ENCODE measurements at places on chromosomes 11 and 22.

GRCh38 chr11:57287884-57288283, 36.9 kb downstream of the TNKS1BP1 start:
- no peak for DNase-seq

DNA sequence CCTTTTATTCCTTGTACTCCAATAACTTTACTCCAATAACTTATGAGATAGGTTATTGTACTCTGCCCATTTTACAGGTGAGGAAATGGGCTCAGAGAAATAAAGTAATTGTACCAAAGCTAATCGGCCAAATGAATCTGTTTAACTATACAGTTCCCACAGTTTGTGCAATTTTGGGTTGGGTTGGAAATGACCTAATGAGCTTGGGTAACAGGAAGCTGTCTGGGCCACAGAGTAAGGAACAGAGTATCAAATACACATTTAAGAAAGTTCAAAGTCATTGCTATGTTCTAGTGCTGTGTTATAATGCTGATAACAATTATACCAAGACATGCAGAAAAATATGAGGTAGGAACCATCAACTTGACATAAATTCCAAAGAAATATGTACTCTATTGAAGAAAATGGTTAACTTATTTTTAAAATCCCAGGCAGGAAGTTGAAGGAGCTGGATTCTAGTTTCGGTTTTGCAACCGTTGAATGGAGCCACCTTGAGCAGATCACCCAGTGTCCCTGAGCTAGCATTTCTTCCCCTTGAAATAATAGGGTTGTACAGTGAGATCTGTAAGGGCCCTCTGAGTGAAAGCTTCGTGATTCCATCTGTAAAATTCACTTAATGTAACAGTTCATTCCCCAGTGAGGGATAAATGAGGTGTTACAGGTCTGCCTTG, 360.9 kb upstream of the NARS2 start:
- DNase-seq: no peak

- DNase-seq: no peak
Observed at GRCh38 chr22:36267058-36267457, 14.1 kb downstream of the APOL1 start.

- DNase-seq: no peak
Observed at GRCh38 chr11:94972700-94973098, 657 bp downstream of the CWC15 start.

DNA sequence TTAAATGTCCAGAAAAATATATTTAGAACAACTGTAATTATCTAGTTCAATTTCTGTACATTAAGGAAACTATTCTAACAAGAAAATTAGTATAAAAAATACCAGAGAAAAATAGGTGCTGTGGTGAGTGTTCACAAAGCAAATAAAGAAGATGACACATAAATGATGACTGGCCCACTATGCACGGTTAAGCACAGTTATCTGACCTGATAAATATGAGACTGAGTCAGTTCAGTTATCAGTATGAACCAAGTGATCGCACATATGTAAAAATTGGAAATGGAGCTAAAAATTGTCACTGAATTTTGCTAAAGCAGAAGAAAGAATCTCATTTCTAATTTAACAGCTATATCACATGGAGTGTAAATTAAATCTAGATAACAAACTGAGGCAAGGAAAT, 18.8 kb upstream of the MAML2 start:
- no peak for DNase-seq

GRCh38 chr11:95697614-95698408, 91.8 kb downstream of the FAM76B start:
- DNase-seq: no peak

DNA sequence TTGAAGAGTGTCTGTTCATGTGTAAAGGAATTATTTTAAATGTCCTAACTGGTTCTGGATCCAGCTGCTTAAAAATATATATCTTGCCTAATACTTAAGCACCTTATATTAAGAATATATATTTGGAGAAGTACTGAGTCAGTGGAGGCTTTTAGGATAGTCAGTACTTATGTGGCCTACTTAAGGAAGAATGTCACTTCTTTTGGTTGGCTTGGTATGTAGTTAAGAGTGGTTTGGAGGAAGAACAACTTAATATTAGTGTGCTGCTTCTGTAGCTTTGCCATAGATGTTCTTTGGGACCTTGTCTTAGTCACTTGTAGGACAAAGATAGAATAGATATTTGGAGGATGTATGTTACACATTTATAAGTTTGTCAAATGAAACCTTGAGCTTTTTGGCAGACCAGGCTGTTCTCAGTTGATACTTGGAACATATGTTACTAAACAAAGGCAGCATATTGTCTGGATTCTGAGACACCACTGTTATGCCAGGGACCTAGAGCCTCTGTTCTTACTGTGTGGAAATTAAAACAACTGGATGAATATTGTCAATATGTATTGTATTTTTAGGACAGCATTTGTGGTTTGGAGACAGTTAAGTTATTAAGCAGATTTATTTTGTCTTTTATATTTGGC, 4.9 kb downstream of the HIPK3 start:
- DNase-seq: no peak

DNA sequence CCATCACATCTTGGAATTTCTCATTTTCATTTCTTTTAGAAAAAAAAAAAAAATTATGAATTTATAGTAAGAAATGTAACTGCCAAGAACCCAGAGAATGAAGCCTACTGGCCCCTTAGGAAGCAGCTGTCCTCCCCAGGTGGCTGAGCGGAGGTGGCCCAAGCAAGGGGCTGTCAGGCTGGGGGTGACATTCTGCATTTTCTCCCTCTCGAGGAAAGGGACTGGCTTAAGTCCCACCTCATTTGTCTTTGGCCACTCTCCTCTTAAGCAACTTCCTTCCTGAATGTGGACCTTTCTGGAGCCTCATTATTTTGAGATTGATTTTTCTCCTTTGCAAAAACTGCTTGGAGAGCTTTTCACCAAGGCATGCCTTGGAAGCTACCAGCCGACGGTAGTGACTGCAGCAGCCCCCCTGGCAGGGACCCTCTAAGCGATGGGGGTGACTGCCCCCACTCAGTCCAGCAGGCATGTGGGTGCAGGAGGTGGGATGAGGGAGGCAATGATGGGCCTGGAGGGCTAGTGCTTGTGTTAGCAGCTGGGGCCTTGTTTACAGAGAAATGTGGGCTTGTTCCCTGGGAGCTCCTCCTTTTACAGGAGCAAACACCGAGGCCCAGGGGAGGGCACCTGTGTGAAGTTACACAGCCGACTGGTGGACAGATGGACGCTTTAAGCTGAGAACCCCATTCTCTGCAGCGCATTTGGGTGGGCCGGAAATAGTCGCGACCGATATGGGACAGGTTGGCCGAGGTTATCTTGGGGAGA, 111.7 kb downstream of the MORC2 start:
- no peak for DNase-seq

DNA sequence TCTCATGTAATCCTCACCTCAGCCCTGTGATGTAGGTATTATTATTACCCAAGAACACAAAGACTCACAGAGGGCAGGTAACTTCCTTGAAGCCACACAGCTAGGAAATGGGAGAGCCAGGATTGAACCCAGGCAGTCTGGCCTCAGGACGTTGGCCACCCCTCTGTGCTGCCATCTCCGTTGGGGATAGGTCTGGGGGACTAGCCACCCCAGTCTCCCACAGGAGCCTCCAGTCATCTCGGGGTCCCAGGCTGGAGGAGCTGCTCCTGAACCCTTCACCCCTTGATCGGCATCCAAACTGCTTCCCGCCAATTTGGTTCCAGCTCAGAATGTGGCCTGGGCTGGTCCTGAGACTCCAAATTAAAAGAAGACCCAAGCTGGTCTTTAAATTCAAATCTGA, 10.4 kb upstream of the TCF20 start:
- DNase-seq: no peak

DNA sequence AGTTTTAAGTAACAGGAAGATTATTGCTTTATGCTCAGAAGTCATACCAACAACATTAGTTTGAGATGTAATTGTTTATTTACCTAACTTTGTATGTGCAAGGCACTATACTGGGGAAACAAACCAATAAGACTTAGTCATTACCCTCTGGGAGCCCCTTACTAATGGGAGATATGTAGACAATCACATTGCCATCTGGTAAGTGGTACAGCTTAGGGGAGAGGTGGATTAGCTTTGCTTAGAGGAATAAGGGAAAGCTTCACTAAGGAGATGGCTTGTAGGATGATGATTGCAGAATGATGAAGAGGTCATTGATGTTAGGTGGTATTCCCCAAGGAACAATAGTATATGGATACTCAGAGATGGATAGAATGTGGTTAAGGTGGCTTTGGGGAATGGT, 17.5 kb downstream of the EMSY start:
- no peak for DNase-seq

DNA sequence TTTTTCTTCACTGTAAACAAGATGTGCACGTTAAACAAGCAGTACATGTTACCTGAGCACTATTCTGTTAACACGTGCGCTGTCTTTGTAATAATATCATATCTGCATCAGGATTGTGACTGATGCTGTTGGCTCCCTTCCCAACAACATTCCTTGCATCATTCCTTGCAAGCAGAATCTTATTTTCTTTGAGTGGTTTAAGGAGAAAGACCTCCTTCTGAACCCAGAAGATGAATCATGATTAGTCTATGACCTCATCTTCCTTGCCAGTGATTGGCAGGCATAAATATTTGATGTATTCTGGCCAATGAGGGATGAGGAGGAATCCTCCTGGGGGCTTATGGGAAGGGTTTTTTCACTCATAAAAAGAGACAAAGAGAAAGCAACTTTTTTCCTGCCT, 46.2 kb downstream of the C11orf71 start:
- DNase-seq: peak; percentile 11

DNA sequence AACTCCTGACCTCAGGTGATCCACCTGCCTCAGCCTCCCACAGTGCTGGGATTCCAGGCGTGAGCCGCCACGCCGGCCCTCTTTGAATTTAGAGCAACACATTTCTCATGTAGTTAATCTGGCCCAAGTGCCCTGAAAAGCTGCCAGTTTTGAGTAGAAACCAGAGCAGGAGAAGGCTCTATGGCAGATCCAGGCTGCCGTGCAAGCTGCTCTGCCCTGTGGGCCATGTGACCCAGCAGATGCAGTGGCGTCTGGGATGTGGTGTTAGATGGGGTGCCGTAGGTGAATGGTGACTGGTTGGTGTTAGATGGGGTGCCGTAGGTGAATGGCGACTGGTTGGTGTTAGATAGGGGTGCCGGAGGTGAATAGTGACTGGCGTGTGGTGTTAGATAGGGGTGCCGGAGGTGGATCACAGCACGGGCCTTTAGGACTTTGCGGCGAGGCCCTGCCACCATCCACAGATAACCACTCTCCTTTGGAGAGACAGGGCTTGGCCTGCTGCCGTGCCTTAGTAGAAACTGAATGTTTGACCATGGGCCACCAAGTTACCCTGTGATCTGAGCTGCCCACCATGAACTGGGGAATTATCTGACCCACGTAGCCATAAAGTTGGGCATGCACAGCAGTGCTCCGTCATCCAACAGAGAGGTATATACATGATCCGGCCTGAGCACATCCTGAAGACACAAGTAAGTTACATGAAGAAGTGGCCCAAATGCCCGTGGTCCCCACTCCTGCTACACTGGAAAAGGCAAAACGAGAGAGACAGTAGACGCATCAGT, 32.7 kb downstream of the ASCL2 start:
- no peak for DNase-seq

GRCh38 chr11:74749127-74749964, 697 bp downstream of the RNF169 start:
- DNase-seq: peak; percentile 75

DNA sequence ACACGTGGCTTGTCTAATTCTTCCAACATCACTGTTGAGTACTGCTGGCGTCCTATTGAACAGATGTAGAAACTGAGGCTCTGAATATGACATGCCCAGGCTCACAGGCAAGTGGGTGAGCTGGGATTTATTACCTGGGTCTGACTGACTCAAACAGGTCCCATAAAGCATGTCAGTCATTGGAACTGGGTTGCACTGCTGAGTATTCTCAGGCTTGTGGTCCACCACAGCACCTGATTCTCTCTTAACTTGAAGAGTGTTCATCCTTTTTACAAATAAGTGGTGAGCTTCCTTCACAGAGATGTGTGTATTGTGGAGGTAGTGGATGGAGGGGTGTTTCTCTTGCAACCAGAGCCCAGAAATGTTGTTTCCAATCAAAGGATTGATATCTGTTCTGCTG, 44.5 kb downstream of the SC5D start:
- no peak for DNase-seq

DNA sequence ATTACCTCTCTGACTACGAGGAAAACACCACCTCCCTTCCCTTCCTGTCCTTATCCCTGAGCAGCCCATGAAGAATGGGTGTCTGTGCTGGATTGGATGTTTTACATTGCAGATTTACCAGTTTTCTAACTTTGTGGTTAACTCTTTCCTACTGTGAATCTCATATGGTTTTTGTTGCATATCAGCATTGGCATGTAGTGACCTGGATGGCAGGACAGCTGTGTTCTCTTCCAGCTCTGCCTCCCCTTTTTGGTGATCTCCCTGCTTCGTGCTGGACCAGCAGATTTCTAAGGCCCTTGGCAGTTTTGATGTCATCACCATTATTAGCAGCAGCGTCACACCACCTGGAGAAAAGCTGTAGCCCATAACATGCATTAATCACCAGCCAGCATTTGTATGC, 26.7 kb downstream of the OR6Q1 start:
- DNase-seq: no peak

DNA sequence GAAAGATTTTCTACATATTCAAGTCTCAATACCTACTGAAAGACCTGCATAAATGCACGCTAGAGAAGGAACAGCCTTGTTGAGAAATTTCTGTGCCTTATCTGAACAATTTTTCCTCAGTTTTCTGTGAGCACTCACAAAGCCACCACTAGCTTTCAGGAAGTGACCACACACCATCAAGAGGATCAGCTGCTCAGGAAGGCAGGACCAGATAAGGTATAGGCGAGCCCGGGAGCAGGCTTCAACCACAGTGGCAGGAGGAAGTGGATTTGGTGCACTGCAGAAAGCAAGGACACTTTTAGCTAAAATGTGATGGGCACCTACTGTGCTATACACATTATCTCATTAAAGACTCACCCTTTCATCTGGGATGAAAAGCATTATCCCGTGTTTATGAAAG, 220.8 kb downstream of the RAB38 start:
- DNase-seq: no peak

DNA sequence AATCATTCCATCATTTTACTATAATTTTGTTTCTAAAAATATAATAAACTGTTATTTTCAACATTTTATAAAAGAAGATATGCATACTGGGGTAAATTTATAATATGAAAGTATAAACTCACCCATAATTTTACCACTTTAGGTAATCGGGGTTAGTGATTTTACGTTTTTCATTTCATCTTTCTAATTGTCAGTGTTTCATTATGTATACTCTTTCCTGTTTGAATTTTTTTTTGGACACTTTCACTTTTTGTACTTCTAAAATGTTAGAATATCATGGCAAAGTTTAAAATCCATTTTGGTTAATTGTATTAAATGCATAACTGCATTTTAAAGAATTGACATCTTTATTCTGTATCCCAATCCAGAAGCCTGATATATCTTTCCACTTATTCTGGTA, 115.8 kb downstream of the METTL15 start:
- DNase-seq: no peak

GRCh38 chr11:93329936-93330445, 551 bp upstream of the DEUP1 start:
- peak; percentile 85 for DNase-seq

DNA sequence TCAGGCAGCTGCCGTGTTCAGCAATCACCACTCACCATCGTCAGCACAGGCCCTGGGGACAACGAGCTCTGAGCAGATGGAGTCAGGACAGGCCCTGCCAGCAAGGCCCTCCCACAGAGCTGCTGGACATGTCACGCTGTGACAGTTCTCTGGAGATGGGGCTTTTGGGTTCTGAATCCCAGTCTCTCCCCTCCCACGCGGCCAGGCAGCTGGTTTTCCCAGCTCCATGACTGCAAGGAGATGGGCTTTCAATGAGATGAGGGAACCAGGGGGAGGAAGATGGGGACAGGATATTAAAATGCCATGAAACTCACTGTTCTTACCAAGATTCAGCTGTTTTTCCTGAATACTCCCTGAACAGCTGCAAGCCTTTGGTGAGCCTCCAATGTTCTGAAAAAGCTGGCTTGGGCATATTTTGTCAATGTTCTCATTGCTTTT, 305.9 kb downstream of the BRD1 start:
- no peak for DNase-seq
